ENCODE measurements at places on chromosomes 4 and X.

GRCh38 chrX:17669891-17670290, 67.4 kb upstream of the SCML1 start:
- no peak for DNase-seq

DNA sequence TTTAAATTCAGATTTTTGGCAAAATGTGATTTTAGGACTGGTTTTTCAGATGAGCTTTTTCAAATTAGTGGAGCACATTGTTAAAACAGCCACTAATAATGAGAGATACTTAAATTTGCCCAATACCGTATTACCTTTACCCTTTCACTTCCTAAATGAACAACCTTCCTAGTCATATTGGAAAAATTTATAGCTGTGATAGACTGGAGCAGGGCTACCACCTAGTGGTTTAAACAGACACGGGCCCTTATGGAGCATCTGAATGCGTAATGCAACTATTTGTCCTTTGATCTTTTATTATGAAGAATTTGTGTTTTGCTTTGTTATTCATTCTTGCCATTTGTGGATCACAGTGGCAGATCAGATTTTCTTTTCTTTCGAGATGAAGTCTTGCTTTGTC, 72.7 kb downstream of the KDM6A start:
- DNase-seq: no peak

DNA sequence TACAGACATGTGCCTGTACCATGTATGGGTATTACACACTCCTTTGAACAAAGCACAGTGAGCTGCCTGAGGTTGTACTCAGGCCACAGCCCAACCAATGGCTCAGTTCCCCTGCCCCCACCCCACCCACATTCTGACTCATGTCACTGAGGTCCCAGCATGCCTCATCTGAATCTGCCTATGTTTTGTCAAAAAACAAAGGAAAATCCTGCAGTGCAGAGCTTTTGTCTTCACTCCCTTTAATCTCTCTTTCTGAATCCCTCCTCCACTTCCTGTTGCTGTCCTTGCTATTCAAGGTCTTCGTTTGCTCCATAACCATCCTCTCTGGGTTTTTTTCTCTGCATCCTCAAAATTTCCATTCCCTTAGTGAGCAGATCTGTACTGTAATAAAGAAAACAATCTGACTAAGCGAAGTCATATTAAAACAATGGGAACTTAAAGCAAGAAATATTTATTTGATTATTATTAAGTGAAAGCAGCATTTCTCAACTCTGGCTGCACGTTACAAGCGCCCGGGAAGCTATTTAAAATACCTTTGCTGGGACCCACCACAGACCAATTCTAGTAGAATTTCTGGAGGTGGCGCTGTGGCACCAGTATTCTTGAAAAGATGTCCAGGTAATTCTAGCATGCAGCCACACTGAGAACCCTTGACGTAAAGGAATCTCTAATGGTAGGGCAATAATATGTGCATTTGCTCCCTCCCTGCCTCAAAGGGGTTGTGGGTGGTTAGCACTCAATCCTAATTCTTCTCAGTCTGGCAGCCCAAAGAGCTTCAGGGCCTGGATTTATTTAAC, 8.7 kb downstream of the GUCY2F start:
- no peak for DNase-seq

GRCh38 chr4:88533937-88534750, 10.6 kb upstream of the PYURF start:
- no peak for DNase-seq

DNA sequence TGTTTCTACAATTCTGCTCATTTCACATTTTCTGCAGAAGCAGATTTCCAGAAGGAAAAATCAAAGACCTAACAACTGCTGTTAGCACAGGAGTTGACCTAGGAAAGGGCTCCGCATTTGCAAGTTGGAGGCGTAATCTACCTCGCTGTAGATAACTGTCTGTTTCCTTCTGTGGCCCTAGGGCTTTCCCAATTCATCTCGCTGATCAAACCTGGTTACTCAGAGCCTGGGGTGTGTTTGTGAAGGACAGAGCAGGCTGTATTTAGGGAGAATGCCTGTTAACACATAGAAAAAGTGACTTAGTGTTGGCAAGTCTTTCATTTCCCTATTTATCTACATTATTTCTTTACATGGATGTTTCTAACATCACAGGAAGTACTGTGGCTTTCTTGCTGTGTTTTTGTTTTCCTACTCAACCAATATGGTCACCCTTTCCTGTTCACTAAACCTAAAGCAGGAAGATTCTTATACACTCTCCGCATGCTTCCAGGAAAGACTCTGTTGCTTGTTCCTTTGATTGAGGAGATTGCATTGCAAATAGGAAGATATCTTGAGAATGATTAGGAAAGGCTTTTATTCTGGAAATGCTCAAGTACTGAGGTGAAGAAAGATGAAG, 40.5 kb downstream of the AGA start:
- no peak for DNase-seq

- DNase-seq: peak; percentile 22
Observed at GRCh38 chr4:77248805-77249204, 91.8 kb downstream of the CCNG2 start.

DNA sequence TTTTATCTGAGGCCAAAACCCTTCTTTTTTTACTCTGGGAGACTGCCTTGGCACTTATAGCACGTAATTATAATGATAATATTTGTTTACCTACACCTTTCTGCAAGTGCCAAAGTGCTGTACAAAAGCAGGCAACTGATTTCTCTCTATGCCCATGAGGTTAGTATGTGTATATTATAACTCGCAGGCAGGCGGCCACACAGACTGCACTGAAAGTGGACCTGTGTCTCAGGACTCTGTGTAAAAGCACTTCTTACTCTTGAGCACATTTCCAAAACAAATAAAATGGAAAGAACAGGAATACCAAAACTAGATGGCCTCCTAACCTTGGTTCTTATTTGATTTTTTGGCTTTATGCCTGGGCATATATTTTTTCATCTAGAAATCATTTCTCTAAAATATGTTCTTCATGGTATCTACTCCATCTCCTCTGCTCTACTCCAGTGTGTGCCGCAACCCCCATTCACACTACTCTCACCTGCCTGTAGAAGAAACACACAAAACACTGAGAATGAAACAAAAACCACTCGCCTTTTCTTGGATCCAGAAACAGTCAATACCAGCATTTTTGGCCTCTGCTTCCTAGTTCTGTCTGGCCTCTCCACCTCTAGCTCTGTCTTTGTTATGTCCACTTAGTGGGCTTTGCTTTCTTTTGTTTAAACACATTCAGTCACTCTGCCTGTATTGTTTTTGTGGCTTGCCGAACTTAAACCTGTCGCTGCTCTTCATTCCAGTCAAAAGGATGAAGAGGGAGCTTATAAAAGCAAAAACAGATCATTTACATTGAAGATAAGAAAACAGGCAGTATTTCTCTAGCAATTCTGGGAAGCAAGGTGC, 934.5 kb upstream of the TENM3 start:
- DNase-seq: peak; percentile 30

GRCh38 chr4:143514901-143515300, 1.4 kb downstream of the SMARCA5 start:
- no peak for DNase-seq

DNA sequence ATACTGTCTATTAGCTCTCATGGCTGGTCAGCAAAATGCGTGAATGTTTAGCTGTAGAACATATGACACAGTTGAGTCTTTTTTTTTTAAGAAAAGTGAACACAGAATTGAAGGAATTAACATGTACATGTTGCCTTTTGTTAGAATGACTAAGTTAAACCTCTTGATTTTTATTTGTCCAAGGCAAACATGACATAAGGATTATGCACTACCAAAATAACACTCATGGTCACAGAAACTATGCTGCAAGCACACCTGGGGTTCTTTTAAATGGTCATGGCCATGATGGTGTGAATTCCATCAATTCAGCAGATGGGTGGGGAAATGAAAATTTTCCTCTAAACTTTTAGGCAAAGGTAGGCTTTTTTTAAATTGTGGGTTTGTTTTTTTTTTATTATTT, 80.1 kb upstream of the CXCL13 start:
- no peak for DNase-seq

GRCh38 chr4:117825600-117825999, 208.7 kb upstream of the NDST3 start:
- no peak for DNase-seq

DNA sequence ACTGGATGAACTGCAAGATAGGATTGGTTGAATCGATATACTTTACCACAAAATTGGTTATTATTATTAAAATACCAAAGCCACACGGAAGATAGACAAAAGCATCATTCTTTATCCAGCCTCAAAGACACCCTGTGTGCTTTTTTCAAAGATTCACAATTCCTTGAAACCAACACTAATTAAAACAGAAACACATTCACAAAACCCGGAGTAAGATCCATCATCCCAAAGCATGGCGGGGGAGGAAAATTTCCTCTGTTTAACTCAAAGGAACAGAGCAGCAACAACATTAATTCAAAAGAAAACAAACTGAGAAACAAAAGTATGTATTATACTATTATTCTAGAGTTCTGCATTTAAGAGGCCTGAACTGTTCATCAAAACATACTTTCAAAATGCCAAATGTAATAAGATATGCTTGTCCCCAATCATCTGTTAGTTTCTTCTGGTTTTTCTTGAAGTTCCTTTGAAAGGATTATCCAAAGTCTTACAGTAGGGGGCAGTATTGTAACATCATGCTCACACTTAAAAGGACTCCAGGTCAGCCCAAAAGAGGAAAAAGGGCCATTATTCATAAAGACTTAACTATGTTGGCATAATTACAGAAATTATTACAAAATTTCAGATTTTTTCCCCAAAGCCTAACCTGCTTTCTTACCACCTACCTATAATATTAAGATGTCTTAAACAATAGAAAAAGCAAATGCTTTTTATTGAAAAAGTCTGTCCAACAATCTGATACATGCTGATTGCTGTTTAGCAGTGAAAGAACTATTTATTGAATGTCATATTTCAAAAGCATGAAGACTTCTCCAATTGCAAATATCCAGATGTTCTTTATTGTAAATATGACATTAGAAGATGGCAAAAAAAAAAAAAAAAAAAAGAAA, 168.7 kb downstream of the SCFD2 start:
- DNase-seq: peak; percentile 81

DNA sequence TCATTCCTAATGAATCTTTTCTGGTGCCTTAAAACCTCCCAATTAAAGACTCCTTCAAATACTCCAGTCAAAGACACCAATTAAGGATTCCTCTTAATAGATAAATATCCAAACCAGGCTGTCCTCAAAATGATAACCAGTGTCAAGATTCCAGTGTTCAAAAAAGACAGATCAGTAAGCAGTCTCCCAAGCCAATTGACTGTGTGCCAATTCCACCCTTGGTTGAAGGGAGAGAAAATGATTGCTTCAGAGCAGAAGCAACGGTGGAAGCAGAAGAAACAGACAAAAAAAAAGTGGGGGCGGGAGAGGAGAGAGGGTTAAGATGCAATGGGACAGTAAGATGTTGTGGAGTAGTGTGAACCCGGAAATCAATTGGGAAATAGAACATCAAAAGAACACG, 216.0 kb upstream of the FTHL17 start:
- no peak for DNase-seq

DNA sequence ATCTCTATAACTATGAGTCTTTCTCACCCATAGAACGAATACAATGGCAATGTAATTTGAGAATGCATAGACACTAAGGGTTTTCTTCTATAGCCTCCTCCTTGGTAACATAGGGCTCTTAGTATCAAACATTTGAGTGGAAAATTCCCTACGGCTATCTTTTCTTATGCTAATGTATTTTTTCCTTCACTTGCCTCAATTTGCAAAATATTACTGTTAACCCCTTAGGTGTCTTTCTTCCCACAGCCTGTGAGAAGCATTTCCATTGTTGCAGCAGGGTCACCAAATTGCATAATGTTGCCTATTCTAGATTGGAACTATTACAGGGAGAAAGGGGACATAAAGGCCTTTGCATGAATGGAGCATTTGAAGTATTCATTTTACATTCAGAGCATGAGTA, 140.5 kb upstream of the RAPGEF2 start:
- no peak for DNase-seq

GRCh38 chr4:1843852-1844251, 12.1 kb downstream of the LETM1 start:
- DNase-seq: no peak

GRCh38 chr4:10629394-10629793, 55.2 kb downstream of the CLNK start:
- no peak for DNase-seq

GRCh38 chr4:8260656-8261111, 8.9 kb upstream of the HTRA3 start:
- peak; percentile 26 for DNase-seq

DNA sequence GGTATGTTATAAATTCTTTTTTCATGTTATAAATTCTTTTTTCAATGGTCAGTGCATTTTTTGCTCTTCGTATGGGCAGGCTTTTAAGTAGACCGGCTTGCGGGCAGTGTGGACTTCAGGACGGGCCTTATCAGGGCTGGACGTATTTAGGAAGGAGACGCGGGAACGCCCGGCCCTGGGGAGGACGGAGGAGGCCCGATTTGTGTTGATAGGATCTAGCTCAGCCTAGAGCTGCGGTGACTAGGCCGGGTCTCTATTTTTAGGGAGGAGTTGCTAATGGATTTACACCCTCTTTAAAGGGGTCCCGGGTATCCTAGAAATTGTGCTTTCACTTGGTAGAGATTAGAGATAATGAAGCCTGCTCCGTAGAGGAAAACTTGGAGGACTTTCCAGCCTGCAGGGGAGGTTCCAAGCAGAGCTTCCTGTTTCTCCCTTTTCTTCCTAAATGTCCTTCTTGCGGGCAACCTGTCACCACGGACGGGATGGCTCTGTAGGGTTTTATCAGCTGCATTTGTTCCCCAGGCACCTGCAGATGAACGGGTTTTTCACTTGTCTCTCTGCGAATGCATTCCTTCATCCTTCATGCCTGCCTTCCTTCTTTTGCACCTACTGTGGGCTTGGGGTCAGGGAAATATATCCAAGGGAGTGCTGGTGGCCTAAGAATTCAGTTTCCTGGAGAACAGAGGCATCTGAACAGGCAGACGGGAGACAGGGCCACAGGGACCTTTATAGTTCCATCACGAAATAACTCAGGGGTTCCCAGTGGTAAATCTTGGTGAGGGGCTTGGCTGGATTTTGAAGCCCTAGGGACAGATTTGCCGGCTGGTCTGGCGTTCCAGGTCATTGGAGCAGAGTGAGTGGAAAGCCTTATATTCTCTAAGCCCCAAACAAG, 1.4 kb downstream of the CD99 start:
- no peak for DNase-seq

DNA sequence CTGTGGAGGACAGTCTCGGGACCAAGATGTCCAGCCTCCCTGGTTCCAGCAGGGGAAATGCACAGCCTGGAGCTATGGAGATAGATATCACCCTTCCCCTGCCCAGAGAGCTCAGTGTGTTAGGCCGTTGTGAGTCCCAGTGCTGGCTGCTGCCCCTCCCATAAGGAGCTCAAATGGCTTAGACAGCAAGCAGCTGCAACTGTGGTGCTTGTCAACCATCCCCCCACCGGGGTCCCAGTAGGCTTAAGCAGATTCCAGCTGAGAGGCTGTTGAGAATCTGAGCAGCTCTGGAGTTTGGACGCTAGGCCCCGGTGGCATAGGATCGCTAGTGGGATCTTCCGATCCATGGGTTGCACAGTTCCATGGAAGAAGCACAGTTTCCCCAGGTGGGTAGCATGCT, 181.8 kb upstream of the POF1B start:
- DNase-seq: no peak

- no peak for DNase-seq
Observed at GRCh38 chr4:41857226-41857641, 78.0 kb upstream of the TMEM33 start.

All from NCI-H510A treated with DMSO at 0.1 percent for 48 hours (cell line).